ENCODE measurements at places on chromosomes 4 and X.
A peak's percentile ranks its signal among the peaks of the same experiment; 100 is the strongest.

GRCh38 chr4:170497689-170498088 lies 407.9 kb upstream of the AADAT start:
- DNase-seq: no peak

- DNase-seq: no peak
Observed at GRCh38 chrX:40467454-40467853, 113.3 kb upstream of the ATP6AP2 start.

DNA sequence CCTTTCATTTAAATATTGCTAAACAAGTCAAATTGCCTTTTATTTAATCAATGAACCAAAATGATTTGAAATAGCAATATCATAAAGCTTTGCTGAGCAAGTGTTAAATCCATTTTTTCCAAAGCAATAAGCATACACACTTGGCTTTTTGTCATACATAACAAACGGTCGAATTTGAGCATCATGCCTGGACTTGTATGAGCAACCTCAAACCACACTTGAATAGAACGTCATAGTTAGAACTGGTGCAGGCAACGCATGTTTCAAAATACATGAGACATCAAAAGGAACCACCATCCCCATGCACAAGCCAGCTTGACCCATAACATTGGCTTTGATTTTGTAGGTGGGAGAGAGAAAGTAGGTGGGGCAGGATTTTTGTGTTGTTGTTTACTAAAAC lies 812.3 kb upstream of the FRG1 start:
- DNase-seq: no peak

- no peak for DNase-seq
Observed at GRCh38 chrX:1734806-1735205, 119.9 kb downstream of the ASMT start.

DNA sequence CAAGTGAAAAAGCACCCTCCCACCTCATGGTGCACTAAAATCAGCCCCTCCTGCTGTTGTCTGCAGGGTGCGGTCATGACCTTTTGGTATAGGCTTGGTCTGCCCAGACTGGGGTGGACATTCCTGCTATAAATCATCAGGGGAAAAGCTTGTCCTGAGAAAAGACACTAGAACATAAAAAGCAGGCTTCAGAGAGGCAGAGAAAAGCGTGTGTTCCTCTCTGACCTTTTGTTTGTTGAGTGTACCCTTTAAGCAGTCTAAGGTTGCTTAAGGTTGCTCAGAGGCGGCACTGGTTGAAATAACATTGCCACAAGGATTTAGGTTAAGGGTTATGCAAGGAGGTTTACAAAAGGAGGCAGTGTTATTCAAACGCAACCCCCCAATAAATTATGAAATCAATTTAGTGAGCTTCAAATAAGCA lies 43.5 kb downstream of the CCDC158 start:
- DNase-seq: no peak

DNA sequence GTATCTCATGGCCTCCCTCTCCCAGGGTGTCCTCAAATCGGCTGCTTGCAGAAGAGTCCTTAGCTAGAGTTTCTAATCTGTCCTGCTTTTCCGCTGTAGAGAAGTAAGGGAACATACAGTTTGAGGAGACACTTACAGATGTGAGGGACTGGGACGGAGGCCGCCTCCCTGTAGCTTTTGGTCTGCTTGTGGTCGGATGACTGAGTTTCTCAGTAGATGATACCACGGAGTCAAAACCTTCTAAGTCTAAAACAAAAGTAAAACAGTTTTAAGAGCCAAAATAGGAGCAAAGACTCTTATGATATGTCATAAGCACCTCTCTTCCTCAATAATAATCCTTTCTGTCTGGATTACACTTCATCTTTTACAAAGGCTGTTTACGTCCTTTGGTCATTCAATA lies 34.5 kb upstream of the MAP3K15 start:
- DNase-seq: no peak

DNA sequence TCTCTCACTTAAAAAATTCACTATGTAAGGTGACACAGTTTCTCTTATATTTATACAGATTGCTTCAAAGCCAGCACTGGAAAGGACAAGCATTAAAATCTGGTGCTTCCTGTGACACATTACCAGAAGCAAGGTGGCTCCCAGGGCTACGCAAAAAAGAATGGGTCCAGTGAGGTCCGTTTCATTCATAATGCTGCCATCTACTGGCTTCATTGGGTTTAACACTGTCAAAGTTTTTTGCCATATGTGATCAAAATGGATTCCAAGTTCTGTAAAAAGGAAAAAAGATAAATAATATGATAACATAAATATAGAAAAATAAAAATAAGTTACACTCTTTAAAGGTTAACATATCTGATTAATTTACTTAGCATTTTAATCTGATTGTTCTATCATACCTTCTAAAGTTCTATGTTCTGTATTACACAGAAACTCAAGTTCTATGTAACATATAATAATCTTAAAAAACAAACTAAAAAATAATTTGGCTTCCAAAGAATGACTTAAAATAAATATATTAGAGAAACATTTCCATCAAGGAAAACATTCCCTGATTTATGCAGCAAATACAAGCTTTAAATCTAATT lies 22.1 kb downstream of the YIPF7 start:
- no peak for DNase-seq

DNA sequence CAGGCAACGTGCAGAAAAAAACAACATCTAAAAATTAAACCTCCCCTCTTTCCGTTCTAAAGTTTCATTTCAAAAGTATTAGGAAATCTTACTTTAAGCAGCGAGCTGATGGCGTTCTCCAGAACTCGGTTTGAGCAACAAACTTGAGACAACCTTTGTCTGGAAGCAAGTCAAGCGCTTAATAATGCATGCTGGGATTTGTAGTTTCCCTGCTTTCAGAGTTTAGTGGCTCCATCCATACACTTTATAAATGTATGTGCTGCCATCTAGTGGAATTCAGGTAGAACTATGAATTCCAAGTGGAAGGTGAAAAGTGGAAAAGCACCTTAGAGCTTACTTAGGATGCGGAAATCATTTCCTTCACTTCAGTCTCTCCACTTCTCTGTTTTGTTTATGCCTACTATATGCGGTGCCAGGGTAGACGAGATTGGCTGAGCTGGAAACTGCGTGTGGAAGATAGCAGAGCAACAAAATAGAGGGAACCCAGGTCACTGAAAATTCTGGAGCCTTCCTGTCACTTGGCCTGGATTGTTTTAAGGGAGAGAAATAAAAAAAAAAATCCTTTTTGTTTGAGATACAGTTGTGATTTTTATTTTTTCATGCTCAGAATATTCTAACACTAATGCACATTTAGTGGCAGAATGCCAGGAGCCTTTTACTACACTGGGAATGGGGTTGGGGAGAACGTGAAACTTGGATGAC lies at the start of gene BDH2:
Gene BDH2 (minus strand): TSS at position 144 of the 702 bp plus-strand sequence. CDS start 3,580 bp downstream, outside the sequence.
- DNase-seq: peak; percentile 87

GRCh38 chr4:28388471-28388870 lies 1527.8 kb downstream of the STIM2 start:
- no peak for DNase-seq

DNA sequence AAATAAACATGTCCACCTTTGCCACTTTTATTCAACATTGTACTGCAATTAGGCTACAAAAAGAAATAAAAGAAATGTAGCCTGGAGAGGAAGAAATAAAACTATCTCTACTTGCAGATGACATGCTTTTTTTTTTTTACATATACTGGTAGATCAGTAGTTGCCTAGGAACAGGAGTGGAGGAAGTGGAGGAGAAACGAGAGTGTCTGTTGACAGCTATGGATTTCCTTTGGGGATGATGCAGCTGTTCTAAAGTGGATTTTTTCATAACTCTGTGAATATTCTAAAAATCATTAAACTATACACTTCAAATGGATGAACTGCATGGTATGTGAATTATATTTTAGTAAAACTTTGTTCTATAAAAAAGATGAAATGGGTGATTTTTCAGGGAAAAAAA lies 116.4 kb downstream of the ANAPC4 start:
- no peak for DNase-seq

DNA sequence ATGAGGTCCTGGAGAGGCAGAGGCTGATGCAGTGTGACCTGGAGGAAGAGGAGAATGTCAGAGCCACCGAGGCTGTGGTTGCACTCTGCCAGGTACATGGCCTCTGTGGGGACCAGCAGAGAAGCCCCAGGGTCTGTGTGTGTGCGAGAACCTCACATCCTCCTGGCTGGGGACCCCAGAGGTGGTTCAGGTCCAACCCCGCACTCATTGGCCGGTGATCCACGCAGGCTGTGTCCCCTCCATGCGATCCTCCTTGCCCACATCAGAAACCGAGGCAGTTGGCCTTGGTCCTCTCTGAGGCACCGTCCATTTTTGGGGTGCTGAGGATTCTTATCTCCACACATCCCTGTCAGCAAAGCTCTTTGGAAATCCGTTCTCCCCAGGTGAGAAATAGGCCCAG lies 45.3 kb downstream of the EVC start:
- DNase-seq: no peak

DNA sequence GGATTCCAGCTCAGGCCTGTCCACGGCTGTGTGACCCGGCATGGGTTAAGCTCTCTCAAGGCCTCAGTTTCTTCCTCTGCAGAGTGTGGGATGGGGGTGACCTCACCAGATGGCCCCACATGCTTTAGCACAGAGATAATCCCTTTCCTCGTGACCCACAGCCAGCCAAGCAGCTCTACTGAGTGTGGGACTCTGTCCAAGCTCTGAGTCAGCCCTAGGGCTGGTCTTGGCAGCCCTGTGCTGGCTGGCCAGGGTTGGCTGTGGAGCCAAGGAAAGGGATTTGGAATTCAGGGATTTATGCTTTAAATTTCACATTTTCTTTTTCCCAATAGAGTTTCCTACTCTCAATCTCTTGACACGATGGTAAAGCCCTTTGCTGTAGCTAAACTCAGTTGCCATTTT lies 19.7 kb upstream of the SPON2 start:
- peak; percentile 89 for DNase-seq

- DNase-seq: no peak
Observed at GRCh38 chr4:185142564-185142911, 528 bp upstream of the SLC25A4 start.

GRCh38 chrX:96792047-96792446 lies 91.7 kb upstream of the RPA4 start:
- DNase-seq: no peak

DNA sequence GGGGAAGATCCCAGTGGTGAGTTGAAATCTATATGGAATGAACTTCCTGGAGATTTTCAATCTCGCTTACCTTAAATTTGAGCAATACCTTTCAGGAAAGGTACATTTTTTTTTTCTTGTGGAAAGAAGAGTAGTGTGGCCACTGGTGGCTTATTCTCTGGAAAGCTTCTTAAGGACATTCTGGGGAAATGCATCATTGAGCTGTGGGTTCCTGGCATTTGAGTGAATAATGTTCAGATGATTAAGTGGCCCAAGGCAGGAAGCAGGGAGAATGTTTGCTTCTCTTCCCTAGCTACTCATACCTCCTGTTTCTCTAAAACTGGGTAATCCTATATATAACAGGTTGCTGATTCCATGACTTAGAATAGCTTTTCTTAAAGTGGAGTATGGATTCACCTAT lies 31.8 kb downstream of the STAG2 start:
- DNase-seq: no peak

- no peak for DNase-seq
Observed at GRCh38 chrX:1165535-1166196, 46.8 kb downstream of the CRLF2 start.

GRCh38 chrX:48068096-48068887 lies 3.1 kb downstream of the ZNF630 start:
- no peak for DNase-seq

GRCh38 chr4:11732155-11732554 lies 303.5 kb upstream of the HS3ST1 start:
- DNase-seq: no peak

- no peak for DNase-seq
Observed at GRCh38 chr4:177092807-177093206, 216.9 kb upstream of the NEIL3 start.

- DNase-seq: no peak
Observed at GRCh38 chr4:150746156-150746555, 164.2 kb downstream of the MAB21L2 start.

DNA sequence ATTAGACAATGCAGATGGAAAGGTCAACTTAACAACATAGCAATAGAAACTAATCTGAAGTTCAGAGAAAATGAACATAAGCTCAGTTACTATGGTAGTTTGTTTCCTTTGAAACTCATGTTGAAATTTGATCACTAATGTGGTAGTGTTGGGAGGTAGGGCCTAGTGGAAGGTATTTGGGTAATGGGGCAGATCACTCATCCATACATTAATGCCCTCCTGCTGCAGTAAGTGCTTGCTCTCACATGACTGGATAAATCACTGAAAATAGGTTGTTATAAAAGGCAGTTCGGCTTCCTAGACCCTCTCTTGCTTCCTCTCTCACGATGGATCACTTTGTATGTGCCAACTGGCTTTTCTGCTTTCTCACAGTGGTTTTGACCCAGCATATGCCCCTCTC lies 567.4 kb upstream of the GALNT7 start:
- DNase-seq: no peak

- DNase-seq: no peak
Observed at GRCh38 chrX:70324326-70324725, 34.4 kb downstream of the KIF4A start.

GRCh38 chr4:84511703-84512102 lies 12.6 kb upstream of the NKX6-1 start:
- DNase-seq: no peak

DNA sequence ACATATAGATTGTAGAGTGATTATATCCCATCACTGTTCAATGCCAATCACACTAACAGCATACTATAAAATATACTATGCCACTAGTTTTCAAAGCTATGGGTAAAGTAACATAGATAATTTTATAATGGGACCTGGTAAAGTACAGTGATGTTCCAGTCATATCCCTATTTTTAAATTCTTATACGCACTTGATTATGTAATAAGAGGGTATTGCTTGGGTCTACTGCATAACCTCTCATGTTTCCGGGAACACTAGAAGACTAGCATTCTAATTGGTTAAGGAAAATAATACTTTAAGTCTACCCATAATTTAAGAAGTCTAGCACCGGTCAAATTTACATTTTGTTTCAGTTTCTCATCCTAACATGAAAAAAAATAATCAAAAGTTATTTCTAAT lies 275.1 kb downstream of the CHIC1 start:
- DNase-seq: no peak

GRCh38 chr4:25103418-25103817 lies 56.8 kb downstream of the SEPSECS start:
- no peak for DNase-seq

DNA sequence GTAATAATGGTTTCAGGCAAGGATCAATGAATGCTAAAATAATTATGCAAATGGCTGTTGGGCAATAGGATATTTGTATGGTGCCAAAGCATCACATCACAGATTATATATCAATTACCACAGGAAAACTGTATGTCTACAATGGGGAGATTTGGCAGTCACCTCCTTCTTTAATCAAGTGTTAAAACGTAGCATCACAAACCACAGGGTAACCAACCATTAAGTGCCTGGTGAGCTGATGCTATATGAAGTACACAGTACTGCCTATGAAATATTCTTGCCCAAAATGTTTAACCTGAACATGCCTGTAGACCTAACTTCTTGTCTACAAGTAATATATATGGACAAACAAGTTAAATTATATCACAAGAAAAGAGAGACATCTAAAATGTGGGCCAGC lies 25.3 kb downstream of the MECP2 start:
- DNase-seq: no peak
